GM23248 (cell line): ENCODE measurements at places on chromosomes 12 and 14. TPM values are rescaled to one million over a fixed set of nuclear protein-coding genes. Genes with fewer than 3 reads are reported as not detected.

DNA sequence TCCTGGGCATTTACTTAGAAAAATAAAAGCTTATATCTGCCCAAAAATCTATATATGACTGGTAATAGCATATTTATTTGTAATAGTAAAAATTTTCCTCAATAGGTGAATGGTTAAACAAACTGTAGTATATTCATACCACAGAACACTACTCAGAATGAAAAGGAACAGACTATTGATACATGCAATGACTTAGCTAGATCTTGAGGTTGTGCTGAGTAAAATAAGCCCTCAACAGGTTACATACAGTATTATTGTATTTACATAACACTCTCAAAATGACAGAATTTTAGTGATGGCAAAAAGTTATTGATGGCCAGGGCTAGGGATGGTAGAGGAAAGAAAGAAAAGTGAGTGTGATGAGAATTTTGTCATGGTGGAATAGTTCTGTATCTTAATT is 178.4 kb downstream of the BMP4 start:
- no peak for DNase-seq
- H3K27me3 ChIP-seq: no peaks in the 10 kb centered on the region; the same call in 1 of the 2 replicates
- H3K27ac ChIP-seq: no peak overlapping the region

DNA sequence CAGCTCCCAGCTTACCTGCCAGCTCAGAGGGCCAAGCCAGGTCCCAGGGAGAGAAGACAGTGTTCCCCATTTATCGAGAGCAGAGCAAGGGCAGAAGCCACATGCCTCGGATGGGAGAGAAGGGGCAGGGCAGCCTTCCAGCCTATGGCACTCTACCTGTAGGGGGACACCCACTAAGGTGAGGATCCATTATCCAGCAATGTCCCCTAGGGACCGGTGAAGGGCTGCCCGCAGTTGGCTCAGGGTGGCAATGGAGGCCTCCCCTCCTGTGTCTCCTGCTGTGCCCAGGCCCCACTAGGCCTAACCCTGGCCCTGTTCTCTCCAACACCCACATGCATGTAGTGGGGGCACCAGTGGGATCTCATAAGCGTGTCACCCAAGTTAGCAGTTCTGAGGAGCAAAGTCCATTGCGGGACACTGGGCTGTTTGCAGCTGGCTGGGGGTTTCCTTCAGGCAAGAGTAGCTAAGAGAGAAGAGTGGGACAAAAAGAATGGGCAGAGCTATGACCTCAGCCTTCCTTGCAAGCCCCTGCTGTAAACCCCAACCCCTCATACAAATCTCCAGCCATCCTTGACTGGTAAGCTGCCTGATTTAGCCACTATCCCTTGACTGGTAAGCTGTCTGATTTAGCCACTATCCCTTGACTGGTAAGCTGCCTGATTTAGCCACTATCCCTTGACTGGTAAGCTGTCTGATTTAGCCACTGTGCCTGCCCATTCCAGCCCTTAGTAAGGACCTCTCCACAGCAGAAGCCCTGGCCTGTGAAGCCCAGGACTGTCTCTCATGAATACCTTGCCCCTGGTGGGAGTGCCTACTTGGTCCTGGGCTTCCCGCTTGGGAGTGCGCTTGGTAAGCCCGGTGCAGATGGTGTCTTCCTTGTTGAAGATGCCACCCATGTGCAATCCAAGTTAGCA is 5.2 kb upstream of the ASB2 start:
- H3K27me3 ChIP-seq: 0 out of 2 replicates have a peak, but pooled peaks cover 10% of the 10 kb centered on the region
- no peak overlapping the region for H3K4me3 ChIP-seq
- no peak for DNase-seq
- no peak overlapping the region for H3K27ac ChIP-seq

DNA sequence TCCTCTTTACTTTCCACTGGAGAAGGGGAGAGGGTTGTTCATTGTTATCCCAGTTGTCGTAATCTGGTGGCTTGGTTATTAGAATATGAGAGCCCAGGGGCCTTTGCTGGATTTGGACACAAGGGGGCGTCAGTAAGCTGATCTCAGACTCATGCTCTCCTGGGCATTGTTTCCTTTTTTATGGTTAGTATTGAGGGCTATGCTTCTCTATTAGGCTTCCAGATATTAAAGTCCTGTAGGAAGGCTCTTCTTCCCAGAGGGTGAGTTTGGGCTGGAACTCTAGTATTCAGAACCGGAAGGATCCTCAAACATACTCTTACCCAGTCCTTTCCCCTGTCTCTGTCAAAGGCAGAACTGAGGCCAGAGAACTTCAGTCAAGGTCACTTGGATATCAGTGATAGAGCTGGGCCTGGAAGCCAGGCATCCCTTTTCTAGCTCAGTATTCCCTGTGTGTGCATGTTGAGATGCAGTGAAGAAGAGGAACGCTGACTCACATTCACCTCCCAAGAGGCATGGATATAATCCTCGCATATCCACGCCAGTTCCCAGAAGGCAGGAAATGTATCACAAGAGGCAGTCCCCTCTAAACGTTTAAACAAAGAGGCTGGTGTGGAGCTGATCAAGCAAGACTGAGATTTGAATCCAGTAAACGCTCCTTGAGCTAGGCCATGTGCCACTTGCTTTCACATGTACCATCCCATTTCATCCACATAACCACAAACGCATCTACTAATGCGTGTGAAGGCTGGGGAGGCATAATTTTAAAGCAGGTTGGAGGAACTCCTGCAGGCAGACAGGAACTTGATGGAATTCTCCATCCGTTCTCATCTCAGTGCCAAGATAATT is 41.6 kb downstream of the UBE3B start:
- H3K27me3 ChIP-seq: no peaks in the 10 kb centered on the region
- no peak overlapping the region for H3K4me3 ChIP-seq
- DNase-seq: peak; percentile 81
- H3K27ac ChIP-seq: peak overlapping the region; percentile 85
- H3K4me1 ChIP-seq: peaks cover 9% of the 10 kb centered on the region
- H3K36me3 ChIP-seq: peaks cover 22% of the 10 kb centered on the region; the same call in 1 of the 2 replicates

Gene ARMH4
- total RNA-seq: 2.9 and 3.3 TPM in 2 replicates

Gene ART4
- not detected in 2 replicates for total RNA-seq

DNA sequence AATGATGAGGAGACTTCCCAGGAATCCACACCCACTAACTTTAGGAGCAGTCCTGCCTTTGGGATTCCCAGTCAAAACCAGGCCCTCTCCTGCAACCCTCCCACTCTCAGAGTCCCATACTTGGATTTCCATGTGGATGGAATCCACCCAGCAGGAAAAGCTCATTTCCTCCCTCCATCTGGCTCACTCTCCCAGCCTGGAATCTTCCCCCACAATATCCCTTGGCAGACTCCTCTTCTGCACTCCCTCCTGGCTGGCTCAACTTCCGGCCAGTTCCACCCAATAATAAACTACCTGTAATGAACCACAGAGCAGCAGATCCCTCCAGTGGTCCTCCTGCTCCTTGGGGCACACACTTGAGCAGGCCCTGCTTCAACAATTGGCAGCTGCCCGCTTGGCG is 102.8 kb upstream of the EGLN3 start:
- peaks cover 17% of the 10 kb centered on the region for H3K4me1 ChIP-seq
- no peaks in the 10 kb centered on the region for H3K27me3 ChIP-seq
- H3K4me3 ChIP-seq: no peak overlapping the region
- no peaks in the 10 kb centered on the region for H3K36me3 ChIP-seq
- peak; percentile 36 for DNase-seq

Gene BDKRB2
- total RNA-seq: 14.4 and 15.8 TPM in 2 replicates

Gene ARHGAP9
- total RNA-seq: 0.11 TPM in 1 of 2 replicates, not detected in the other

DNA sequence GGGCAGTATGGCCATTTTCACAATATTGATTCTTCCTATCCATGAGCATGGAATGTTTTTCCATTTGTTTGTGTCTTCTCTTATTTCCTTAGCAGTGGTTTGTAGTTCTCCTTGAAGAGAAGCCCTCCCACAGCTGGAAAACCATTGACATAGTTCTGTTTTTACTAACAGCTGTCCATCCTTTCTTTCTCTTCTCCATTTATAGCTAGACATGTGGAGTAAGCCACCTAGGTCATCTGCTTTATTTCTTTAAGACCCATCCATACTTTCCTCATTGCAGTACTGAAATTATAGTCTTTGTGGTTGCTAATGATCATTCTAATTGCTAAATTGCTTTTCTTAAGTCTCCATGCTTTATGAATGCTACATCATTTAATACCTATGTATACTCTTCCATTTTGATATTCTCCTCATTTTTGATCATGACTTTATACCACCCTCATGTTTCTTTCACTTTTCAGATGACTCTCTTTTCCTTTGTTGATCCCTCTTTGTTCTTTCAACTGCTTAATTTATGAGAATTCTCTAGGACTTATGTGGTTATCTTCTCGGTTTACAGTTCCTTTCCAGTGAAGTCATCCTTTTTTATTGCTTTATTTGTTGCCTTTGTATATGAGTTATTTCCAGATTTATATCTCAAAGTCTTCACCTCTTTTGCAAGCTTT is 114.2 kb downstream of the PCNX1 start:
- H3K4me1 ChIP-seq: peaks cover 20% of the 10 kb centered on the region
- peak overlapping the region; percentile 22 for H3K27ac ChIP-seq
- DNase-seq: peak; percentile 78
- H3K27me3 ChIP-seq: no peaks in the 10 kb centered on the region
- peaks cover 19% of the 10 kb centered on the region; the same call in 1 of the 2 replicates for H3K36me3 ChIP-seq

GRCh38 chr12:94987801-94988200 is 15.7 kb downstream of the NDUFA12 start:
- H3K4me3 ChIP-seq: no peak overlapping the region
- peaks cover 2% of the 10 kb centered on the region; the same call in 1 of the 2 replicates for H3K36me3 ChIP-seq
- no peaks in the 10 kb centered on the region for H3K27me3 ChIP-seq
- H3K27ac ChIP-seq: no peak overlapping the region
- DNase-seq: no peak

Gene C12orf56
- total RNA-seq: 0.25 and 0.43 TPM in 2 replicates

Gene CCDC59
- total RNA-seq: 49.9 and 81.2 TPM in 2 replicates

Gene KRT79
- not detected in 2 replicates for total RNA-seq

- no peaks in the 10 kb centered on the region for H3K27me3 ChIP-seq
- peaks cover 28% of the 10 kb centered on the region for H3K4me1 ChIP-seq
- H3K36me3 ChIP-seq: no peaks in the 10 kb centered on the region
- no peak overlapping the region for H3K4me3 ChIP-seq
- peak; percentile 46 for DNase-seq
Observed at GRCh38 chr12:58584880-58585279, 335.4 kb downstream of the LRIG3 start.

DNA sequence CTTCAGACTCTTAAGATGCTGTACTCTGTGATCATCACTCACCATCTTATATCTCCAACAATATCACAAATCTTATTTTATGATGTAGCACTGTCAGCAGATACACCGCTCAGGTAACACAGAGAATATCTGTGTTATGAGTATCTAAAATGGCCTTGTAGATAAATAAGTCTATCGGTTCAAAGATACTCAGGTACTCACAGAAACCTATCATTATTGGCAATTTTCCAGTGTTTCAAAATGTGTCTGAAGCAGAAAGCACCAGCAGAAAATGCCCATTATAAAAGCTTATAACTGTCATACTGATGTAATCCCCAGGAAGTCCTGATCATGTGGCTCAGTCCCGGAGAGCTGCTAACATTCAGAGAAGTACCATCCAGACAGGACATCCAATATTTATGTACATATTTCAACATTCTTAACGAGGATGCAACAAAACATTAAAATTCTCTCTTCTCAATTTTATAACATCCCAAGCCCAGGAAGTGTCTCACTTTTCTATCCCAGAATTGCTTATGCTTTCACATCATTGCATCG is 190.7 kb upstream of the LMNTD1 start:
- H3K27me3 ChIP-seq: no peaks in the 10 kb centered on the region
- no peaks in the 10 kb centered on the region for H3K36me3 ChIP-seq
- H3K4me3 ChIP-seq: no peak overlapping the region
- H3K4me1 ChIP-seq: peaks cover 4% of the 10 kb centered on the region; the same call in 1 of the 2 replicates
- H3K27ac ChIP-seq: no peak overlapping the region

Gene TRIM9
- 0.32 TPM in 1 of 2 replicates, not detected in the other for total RNA-seq

DNA sequence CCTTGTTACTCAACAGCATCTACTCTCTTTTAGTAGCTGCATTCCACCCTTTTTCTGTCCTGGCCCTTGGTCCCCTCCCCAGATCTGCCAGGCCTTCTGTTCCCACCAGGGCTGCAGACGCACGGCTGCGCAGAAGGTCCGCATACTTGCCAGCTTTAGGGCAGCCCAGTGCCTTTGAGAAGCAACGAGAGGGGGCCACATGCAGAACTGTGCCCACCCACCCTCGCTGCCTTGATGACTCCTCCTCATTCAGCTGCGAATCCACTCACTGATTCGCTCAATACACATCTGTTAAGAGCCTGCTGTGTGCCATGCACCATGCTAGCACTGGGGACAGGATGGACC is 39.2 kb downstream of the PRIMA1 start:
- no peaks in the 10 kb centered on the region for H3K36me3 ChIP-seq
- no peak overlapping the region for H3K27ac ChIP-seq
- no peak overlapping the region for H3K4me3 ChIP-seq
- no peak for DNase-seq

Gene RBP5
- total RNA-seq: not detected in 2 replicates

- H3K36me3 ChIP-seq: no peaks in the 10 kb centered on the region
- H3K27ac ChIP-seq: no peak overlapping the region
- H3K27me3 ChIP-seq: no peaks in the 10 kb centered on the region
Observed at GRCh38 chr12:99029511-99030271, 384.6 kb downstream of the APAF1 start.

- H3K36me3 ChIP-seq: no peaks in the 10 kb centered on the region
- H3K27me3 ChIP-seq: no peaks in the 10 kb centered on the region
- DNase-seq: no peak
- H3K27ac ChIP-seq: no peak overlapping the region
- H3K4me1 ChIP-seq: no peaks in the 10 kb centered on the region
Observed at GRCh38 chr14:105501504-105502291, 10.7 kb downstream of the TEDC1 start.

DNA sequence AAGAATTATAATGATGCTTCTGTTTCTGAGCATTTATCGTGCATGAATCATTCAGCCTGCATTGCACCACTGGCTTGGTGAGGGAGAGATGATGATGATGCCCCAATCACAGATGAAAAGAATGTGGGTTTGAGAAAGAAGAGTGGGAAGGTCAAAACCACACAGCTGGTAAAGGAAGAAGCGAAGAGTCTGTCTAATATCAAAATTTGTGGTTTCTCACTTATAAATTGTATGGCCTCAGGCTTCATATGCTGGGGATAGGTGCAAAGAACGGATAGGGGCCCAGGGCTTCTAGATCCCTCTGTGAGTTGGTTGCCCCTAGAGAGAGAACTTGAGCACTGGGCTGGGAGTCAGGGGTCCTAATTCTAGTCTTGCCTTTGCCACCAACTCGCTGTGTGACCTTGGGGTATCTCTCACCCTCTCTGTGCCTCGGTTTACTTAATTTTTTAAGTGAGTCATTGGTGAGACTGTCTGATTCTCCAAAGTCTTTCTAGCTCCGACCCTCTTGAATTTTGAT is 2.2 kb downstream of the OASL start:
- no peak overlapping the region for H3K4me3 ChIP-seq
- no peaks in the 10 kb centered on the region for H3K36me3 ChIP-seq
- H3K27ac ChIP-seq: 0 out of 2 replicates have a peak overlapping the region, but pooled peaks have one; percentile 28
- peaks cover 23% of the 10 kb centered on the region for H3K4me1 ChIP-seq
- DNase-seq: peak; percentile 92
